ENCODE measurements at places on chromosomes 7 and 10. TPM values are rescaled to one million over a fixed set of nuclear protein-coding genes. Genes with fewer than 3 reads are reported as not detected.

DNA sequence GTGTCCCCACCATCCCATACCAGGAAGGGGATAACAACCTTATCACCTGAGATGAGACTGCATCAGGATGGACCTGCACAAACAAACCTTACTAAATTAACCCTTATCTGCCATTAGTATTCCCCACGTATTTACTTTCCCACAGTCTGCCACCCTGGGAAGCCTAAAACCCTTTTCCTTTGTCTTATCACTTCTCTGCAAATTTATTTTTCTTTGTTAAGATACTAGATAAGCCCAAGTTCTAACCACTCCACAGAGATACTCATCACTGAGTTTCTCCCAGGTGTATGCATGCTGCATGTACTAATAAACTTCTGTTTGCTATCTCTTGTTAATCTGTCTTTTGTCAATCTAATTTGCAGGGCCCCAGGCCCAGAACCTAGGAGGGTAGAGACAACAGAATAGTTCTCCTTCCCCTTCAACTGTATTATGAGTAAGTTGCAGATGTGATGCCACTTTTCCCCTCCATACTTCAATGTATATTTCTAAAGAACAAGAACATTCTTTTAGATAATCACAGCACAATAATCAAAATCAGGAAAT is 66.0 kb downstream of the ELMO1 start:
- no peak for DNase-seq

DNA sequence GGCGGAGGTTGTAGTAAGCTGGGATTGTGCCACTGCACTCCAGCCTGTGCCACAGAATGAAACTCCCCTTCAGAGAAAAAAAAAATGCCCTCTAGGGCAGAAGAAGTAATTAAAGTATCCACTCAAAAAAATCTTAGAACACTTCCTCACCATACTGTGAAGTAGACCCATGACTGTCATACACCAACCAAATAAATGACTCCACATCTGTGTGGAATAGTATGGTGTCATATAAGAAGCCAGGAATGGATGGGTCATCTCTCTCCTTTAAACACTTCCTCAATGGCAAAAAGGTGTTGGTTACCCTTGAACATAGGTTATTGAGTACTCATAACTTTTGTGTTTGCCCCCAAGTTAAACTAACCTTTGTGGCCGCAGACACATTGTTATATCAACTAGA is 48.1 kb upstream of the PCGF5 start:
- DNase-seq, result no peak

GRCh38 chr10:70007116-70007820 is 45.4 kb upstream of the MACROH2A2 start:
- DNase-seq, result no peak

GRCh38 chr10:124688386-124688785 is 55.8 kb downstream of the FAM53B start:
- no peak for DNase-seq

DNA sequence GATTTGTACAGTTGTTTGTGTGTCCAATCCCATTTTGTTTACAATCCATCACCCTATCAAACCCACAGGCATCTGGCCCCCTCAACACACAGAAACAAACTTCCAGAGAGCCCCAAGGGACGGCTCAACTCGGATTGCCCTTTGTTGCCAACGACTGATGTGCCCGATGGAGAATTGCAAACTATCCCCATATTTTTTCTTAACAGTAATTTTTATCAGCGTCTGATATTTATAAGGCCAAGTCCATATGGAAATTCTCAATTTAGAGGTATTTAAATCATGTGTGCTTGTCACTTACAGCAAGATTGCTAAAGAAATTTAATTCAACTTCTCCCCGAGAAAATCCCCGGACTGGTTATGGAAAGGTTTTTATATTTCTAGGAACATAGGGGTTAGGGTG is 113.9 kb upstream of the NPS start:
- DNase-seq, result no peak

DNA sequence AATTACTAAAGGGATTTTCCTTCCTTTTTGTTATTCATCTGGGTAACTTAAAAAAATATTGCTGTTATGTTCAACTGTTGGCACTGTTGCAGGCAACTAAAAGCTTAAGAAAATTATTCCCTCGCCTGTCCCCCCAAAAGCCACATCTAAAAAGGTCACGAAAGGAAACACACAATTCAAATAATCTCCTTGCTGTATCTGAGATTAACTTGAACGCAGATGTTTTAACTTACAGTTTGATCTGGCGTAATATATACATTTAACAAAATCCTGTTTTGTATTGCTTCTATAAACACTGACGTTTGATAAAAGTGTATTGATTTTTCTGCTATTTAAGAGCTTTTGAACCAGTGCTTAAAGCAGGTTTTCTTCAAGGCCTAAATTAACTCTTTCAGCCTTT is 432.1 kb downstream of the SUGCT start:
- DNase-seq, result no peak

The AKR1B15 gene
- polyA plus RNA-seq, result not detected

DNA sequence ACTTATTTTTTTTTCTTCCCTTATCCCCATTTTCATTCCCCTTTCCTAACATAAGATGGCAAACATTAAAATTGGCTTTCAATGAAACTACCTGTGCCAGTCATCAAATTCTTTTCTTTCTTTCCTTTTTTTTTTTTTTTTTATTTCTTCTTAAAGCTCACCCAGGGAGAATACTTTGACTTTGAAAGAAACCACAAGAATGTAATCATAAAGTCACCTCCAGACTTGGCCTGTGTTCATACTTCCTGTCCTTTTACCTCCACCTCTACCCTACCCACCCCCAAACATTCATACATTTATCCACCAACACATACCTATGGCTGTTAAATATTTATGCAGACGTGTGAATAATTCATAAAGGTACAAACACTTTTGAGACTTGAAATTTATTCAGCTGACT is 254.6 kb downstream of the SLC25A13 start:
- DNase-seq, result no peak

Measured in renal cortex interstitium (tissue), 15 donors.